ENCODE measurements at places on chromosomes 2 and 18.

GRCh38 chr2:174465327-174465726, 21.5 kb downstream of the GPR155 start:
- no peak for DNase-seq

DNA sequence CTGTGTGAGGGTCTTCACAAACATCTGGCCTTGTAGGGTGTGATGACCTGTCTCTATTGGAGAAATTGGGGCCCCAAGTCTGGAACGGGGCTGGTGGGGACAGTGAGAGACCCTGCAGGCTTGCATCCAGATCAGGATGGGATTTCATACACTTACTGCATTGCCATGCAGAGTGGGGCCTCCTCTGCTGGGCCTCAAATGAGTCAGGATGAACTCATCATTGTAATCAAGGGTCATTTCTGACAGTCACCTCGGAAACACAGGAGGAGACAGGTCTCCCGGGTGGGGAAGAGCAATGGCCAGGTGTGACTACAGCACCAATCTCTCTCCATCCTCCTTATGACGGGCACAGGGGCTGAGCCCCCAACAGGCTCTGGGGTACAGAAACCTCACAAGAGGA, 48.1 kb upstream of the GALR1 start:
- DNase-seq: no peak

- DNase-seq: no peak
Observed at GRCh38 chr18:63342206-63342605, 22.6 kb upstream of the BCL2 start.

DNA sequence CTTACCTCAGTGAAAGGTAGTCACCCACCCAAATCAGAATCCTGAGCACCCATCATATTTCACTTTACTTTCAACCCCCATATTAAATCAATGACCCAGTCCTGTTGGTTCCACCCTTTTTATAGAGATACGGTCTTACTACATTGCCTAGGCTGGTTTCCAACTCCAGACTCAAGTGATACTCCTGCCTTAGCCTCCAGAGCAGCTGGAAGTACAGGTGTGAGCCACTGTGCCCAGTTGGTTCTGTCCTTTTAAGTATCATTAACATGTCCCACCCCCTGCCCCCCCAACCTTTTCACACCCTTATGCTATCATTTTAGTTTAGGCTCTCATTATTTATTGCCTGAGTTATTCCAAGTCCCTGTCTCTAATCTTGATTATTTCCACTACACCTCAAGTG, 28.7 kb downstream of the MSH6 start:
- no peak for DNase-seq

- no peak for DNase-seq
Observed at GRCh38 chr18:75527848-75528685, 100.6 kb upstream of the SMIM21 start.

DNA sequence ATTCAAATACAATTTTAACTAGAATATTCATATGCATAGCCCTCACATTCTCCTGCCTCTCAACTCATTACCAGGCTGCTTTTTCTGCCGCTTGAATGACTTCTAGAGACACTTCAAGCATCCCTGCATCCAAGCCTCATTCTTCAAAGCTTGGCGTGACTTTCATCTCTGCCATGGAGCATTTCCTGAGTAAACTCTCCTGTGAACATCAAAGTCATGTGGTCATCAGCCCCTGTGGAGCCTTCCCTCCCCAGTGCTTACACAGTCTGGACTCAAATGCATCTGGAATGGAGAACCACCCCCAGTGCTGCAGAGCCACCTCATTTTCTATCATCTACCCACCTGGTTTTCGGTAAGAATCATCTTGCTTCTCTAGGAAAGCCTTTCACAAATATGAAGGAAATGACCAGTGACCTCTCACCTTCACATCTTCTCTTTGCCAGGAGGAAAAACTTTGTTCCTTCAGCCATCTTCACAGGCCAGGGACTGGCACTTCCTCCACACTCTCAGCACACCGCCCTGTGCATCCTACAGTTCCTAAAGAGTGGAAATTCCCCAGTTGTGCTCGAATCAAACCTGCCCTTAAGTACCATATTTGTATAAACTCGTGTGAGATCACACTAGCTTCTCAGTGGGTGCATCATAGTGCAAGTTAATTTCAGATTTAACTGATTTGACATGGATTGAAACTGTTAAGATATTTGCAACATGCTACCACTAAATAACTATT, 116.4 kb downstream of the COL6A3 start:
- no peak for DNase-seq

- no peak for DNase-seq
Observed at GRCh38 chr2:11904029-11904428, 157.6 kb downstream of the LPIN1 start.

DNA sequence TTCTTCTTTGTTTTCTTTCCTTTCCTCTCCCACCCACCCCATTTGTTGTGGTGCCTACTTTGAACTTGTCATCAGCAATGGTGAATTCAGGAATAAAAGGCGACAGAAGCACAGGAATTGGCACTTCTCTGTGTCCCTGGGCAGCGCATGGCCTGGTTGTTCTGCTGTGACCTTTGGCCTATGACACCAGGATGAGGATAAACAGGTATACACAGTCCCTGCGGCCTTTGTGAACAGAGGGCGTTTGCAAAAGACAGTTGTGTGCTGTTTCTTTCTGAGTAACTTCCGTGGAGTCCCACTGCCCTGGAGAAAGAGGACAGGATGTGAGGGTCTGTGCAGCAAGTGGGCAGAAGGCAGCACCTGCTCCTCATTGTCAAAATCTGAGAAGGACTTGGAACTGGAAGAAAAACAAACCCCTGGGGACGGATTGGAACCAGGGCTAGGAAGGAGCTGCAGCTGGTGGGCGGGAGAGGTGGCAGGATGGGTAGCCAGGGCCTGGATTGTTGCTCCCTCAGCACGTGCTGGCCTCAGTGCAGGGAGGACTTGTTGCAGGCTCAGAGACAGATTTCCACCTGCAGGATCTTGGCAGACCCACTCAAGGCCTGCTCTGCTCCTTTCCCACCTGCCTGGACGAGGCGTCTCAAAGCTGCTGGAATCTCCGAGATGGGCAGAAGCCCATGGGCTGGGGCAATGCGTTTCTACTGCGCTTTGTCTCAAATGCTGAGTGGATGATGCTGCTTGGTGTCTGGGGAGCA, 159.5 kb downstream of the ACKR3 start:
- DNase-seq: no peak

DNA sequence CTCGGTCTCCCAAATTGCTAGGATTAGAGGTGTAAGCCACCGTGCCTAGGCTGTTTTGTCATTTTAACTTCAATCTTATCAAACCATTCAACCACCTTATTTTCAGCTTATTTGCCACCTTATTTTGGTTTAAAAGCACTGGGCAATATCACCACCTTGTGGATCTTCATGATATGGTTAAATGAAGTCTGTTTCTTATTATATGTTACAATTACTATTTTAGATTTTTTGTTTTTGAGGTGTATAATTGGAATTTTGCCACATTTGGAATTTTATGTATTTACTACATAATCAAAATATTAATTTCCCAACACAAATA, 43.8 kb upstream of the SCN9A start:
- no peak for DNase-seq

- no peak for DNase-seq
Observed at GRCh38 chr2:230954746-230955145, 29.7 kb upstream of the GPR55 start.

- no peak for DNase-seq
Observed at GRCh38 chr2:102262216-102263129, 48.9 kb upstream of the IL1RL1 start.

DNA sequence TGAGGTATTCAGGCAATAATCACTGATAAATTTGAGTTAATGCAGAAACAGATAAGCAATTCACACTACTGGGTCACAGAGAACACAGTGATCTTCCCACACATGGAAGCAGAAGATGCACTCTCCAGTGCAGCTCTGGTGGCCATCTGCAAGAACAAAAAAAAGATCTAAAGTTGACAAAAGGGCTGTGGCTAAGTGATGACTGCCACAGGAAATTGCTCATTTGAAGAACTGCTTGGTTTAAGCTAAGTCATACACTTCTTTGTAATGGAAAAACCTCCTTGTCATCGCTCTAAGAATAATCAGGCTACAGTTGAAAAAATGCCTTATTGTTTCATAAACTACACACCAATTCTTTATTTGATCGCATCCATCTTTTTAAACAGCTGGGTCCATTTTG, 115.1 kb downstream of the DTNB start:
- DNase-seq: peak; percentile 14

DNA sequence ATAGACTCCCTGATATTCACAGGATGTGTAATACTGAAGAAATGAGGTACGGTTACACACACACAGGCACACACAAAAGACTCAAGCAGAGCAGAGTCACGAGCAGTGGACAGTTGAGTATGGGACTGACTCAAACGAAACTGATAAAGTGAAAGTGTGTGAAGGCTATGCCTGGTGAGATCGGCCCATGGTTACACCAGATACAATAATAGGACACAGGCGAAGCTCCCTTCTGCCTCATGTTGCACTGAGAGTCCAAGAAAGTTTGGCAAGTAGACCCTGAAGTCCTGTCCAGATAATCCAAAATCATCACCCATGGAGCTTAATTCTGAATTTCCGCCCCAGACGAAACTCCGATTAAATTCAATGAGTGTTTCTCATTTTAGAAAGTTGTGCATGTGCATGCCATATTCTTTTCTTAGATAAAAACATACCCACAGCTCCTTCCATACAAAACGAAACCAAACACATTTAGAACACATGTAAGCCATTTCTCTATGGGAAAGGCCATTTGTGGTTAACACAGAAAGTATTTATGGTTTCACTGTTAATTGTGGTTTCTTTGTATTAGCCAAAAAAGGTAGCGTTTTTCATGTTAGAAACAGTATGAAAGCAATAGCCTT, 567.6 kb downstream of the PLCL1 start:
- DNase-seq: no peak

- DNase-seq: no peak
Observed at GRCh38 chr18:3151399-3152264, 68.1 kb downstream of the MYOM1 start.

GRCh38 chr18:13381331-13381730, 162.8 kb downstream of the LDLRAD4 start:
- DNase-seq: no peak

GRCh38 chr2:122101319-122101718, 345.9 kb downstream of the TSN start:
- no peak for DNase-seq

GRCh38 chr2:5368263-5368662, 323.9 kb upstream of the SOX11 start:
- DNase-seq: no peak

GRCh38 chr2:224885836-224886547, 156.3 kb downstream of the DOCK10 start:
- no peak for DNase-seq

DNA sequence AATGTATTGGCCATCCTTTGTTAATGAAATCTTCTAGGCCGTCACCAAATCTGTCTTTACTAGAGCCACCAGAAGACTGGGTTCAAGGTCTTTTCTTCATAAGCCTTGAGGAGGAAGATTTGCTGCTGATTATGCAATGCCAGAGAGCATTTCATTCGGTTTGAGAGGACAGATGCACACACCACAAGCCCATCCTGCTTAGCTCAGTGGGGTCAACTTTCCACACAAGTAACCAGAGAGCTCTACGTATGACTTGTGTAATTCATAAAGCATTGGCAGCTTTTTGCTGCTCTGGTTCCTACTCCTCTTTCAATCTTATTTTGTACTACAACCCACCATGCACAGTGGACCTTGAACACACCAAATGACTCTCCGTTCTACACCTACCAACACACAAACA, 106.9 kb downstream of the OSR1 start:
- DNase-seq: no peak

DNA sequence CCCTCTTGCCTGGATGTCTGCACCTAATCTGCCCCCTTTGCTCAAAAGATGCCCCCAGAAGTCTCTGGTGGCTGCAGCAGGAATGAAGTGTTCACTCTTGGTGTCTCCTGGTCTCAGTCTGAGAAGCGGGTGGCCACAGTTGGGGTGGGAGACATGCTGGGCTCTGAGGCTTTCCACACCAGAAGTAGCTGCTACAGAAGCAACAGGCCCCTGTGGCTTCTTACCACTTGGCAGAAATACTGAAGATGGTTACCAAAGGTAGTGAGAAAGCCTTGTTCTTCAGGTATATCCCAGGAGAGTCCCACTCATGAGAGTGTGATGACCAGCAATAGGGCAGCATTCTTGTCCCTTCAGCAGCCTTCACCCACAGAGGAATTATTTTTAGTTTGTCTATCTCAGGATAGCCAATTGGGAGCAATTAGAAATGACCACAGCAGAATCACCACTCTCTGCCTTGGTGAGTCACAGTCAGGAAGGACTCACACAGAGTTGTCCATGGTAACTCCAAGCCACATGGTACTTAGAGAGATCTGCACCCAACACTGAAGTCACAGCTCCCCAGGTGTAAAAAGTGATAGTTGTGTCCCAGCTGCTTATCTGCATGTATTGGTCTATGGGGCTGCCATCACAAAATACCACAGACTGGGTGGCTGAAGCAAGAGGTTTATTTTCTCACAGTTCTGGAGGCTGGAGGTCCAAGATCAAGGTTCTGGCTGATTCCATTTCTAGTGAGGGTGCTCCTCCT, 169.8 kb upstream of the ID2 start:
- no peak for DNase-seq

DNA sequence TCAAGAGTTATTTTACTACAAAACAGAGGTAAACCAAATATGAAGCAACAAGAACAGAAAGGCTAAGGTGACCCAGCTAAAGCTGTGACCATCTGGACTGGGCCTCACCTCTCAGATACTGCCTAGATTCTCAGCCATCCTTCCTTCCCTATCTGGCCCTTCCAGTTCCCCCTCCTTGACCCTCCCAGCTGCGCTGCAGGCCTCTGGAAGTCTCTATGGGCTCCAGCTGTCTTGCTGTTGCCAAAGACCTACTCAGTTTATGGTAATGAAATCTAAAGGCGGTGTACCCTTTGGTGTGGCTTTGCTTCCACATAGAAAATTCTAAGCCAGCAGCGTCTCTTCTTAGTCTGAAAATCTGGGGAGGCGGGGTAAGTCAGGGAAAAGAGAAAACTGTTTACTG, 55.7 kb downstream of the ARHGEF33 start:
- no peak for DNase-seq

DNA sequence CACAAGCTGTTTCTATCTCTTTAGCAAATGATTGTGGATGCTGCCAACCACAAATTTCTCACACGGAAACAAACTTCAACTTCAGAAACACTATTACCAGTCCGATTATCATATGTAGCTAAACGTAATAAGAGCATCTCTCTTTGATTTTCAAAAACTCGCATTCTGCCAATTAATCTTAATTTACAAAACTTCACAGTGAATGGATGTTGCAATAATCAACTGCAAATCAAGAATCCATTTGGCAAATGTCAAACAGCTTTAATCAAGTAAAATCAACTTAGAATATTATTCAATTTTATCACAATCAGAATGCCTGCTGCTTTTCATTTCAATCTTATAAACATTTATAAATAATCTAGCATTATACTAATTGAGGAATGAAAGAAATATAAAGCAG, 54.2 kb downstream of the DTNB start:
- no peak for DNase-seq

GRCh38 chr2:65059071-65059470, 2.9 kb downstream of the CEP68 start:
- DNase-seq: no peak
